ENCODE measurements at places on chromosomes 12 and 14.

GRCh38 chr12:42648061-42648460 lies 58.5 kb upstream of the PRICKLE1 start:
- no peak for DNase-seq

- DNase-seq, result no peak
Measured at GRCh38 chr14:31243860-31244259, 36.3 kb upstream of the HECTD1 start.

- DNase-seq, result no peak
Measured at GRCh38 chr12:100337727-100338126, 19.1 kb upstream of the SLC17A8 start.

DNA sequence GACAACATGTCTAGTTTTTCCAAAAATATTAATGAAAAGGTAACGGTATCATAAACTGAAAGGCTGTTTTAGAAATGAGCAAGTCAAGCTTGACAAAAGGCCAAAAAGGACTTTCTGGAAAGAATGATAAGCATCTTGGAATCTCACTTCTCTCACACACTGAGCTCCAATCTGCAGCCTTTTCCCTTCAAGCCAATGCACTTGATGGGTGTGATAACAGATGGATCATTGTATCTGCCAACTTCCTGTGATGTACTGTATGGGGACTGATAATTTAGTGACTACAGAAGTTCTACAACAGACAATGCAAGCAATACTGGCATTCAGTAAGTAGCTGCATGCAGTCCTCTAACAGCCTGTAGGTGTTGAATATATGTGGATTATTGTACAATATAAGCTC lies 147.1 kb downstream of the MED13L start:
- DNase-seq, result no peak

- no peak for DNase-seq
Measured at GRCh38 chr14:25431211-25432076, 381.5 kb upstream of the STXBP6 start.

DNA sequence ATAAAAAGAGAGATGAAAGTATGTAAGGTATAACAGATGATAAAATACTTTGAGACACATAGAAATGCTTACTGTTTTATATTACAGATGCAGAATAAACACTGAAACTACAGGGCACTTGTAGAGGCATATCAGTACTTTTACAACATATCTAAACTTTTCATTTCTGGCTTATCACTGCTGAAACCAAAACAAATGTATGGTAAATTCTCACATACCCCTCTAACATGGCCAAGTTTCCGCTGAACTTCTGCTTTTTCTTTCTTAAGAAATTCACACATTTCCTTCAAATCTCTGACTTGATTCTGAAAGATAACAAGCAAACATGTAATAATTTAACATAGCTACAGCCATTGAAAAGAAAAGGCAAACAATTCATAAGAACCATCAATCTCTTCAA lies 33.3 kb upstream of the C12orf50 start:
- no peak for DNase-seq

DNA sequence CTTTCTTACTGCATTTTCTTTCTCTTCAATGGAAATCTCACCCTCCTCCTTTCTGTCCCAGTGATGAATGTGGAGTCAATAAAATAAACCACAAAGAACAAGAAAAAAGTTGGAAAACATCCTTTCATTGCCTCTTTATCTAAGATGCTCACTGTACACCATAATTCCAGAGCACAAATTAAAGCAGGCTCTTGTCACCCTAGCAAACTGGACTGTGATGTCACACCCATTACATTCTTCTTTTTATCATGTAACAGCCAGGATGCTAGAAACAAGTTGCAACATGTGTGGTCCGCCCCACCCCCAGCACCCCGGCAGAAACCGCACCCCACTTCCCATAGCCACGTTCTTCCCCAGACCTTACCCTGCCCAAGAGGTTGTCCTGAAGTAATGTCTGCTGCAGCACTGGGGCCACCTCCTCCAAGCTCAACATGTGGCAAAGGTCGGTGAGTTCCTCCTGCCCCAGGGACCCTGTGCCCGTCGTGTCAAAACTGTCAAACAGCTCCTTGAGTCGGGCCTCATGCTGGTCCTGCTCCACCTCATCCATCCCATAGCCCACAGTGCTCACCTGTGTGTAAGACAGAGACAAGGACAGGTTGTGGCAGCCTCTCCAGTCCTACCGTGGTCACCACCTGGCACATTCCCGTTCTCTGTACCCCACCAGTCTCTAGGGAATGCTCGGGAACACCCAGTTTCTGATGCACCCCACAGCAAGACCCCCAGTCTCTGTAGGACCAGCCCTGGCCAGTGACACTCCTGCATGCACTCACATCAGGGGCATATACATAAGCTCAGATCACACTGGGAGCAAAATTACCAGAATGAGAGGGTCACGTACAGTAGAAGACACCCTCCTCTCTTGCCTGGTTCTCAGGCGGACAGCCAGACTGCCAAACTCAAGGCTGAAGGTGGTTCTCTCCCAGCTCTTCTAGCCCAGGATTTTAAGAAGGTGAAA lies 9.2 kb downstream of the NIN start:
- DNase-seq, result no peak

DNA sequence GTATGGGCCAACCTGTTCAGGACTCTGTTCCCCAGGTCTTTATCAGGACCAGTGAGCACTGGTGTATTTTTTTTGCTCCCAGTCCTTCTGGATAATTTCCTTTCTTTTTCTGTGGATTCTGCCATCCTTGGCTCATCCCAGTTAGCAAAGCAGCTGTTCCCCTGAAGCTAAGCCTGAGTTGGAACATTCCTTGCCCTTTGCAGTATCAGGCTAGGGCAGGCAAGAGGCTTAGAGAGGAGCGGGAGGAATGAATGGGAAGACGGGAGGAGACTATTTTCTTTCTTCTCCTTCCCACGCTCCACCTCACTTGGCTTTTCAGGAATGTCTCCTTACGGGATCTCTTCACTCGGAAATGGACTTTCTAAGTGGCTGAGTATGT lies 29.2 kb downstream of the ERG28 start:
- no peak for DNase-seq
